Hypothalamus (tissue), 51 donors: ENCODE measurements at places on chromosomes 5 and 9.

GRCh38 chr5:148820461-148821395 lies 5.7 kb upstream of the ADRB2 start:
- no peak for DNase-seq

- no peak for DNase-seq
Observed at GRCh38 chr5:133613743-133614142, 1.4 kb upstream of the FSTL4 start.

DNA sequence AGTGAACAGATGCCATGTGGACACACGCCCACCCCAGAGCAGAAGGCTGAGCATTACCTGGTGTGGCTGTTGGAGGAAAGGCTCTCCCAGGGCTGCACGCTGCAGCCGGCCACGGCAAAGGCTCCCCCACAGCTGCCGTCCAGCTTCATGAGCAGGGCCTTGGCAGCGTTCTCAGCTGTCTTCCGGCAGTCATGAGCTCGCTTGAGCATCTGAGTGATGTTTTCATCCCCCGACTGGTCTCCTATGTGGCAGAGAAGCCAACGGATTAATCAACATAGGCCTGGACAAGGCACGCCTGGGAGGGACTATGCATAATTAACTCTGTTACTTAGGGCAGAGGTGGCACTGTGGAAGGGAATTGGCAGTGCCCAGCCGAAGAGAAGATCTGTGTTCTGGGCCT lies 87.3 kb downstream of the DCP2 start:
- no peak for DNase-seq

DNA sequence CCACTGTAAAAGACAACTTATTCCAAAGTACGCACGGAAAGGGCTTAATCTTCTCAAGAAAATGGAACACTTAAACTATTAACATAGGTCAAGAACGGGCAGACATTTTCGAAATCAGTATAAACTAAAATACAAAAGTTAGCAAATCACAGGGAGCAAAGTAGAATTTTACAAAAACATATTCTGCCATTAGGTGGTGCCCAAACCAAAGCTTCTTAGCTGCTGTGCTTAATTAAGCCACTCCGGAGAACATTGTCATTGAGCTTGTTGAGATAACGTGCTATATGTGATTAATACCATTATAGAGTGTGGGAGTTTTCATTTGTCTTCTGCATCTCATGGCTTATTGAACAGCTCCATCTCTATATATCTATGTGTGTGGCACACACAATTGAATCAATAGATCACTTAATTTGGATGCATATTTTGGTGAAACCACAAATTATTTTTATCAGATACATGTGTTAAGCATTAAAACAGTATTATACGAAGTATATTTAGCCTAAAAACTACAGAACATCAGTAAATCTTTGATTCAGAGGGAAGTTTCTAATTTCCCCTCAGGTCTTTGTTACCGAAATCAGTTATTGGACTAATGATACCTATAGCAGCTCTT lies 23.4 kb downstream of the UBLCP1 start:
- no peak for DNase-seq

DNA sequence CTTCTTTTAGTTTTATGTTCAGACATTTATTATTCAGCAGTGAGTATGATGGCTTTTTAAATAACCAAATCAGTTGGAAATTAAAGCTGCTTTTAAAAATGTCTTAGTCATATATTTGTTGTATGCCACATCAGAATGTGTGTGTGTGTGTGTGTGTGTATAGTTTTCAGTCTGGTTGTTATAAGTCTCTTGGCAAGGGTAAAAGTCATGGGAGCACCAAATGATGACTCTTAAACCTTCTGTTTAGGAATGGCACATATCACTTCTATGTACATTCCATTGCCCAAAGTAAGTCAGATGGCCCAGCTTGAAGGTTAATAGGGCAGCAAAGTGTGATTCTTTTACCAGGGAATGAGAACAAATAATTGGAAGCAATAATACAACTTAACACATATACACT lies 135.9 kb downstream of the RNF180 start:
- no peak for DNase-seq

DNA sequence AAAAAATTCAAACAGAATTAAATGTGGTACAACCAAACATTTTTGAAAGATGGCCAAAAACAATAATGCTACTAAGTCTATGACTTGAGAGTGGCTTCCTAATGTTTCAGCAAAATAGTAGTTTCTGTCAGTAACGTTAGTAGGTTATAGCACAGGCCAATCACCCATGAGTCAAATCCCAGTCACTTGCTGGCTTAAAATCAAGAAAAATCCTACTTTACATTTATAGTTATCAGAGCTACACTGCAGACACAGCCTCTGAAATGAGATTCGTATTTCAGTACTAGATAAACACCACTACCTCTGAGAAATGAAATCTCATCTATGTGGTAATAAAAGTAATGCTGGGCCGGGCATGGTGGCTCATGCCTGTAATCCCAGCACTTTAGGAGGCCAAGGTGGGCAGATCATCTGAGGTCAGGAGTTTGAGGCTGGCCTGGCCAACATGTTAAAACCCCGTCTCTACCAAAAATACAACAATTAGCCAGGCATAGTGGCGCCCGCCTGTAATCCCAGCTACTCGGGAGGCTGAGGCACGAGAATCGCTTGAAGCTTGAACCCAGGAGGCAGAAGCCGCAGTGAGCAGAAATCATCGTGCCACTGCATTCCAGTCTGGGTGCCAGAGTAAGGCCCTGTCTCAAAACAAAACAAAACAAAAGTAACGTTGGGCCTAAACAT lies 6.1 kb downstream of the ZDHHC21 start:
- DNase-seq: no peak

DNA sequence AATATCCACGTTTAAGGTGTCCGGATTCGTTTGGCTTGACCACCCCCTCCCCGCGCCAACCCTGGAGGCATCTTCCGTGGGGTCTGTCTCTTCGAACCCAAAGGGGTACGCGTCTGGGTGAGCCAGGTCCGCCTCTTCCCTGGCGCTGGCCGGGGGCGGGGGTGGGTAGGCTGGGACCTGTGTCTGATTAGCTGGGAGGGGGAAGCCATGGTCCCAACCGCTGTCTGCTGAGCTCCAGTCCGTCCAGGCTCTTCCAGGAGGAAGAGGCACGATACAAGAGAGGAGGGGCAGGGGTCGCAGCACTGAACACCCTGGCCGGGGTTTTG lies at the start of gene LVRN:
Gene LVRN (plus strand): TSS at position 237 of the 326 bp plus-strand sequence. CDS start 143 bp downstream, outside the sequence.
- no peak for DNase-seq

GRCh38 chr9:135506327-135507103 lies 6.0 kb downstream of the MRPS2 start:
- DNase-seq: no peak

GRCh38 chr5:146878476-146879172 lies at the start of gene PPP2R2B:
TSS of gene PPP2R2B (minus strand) at chr5:146878757.
- peak; percentile 64 for DNase-seq

DNA sequence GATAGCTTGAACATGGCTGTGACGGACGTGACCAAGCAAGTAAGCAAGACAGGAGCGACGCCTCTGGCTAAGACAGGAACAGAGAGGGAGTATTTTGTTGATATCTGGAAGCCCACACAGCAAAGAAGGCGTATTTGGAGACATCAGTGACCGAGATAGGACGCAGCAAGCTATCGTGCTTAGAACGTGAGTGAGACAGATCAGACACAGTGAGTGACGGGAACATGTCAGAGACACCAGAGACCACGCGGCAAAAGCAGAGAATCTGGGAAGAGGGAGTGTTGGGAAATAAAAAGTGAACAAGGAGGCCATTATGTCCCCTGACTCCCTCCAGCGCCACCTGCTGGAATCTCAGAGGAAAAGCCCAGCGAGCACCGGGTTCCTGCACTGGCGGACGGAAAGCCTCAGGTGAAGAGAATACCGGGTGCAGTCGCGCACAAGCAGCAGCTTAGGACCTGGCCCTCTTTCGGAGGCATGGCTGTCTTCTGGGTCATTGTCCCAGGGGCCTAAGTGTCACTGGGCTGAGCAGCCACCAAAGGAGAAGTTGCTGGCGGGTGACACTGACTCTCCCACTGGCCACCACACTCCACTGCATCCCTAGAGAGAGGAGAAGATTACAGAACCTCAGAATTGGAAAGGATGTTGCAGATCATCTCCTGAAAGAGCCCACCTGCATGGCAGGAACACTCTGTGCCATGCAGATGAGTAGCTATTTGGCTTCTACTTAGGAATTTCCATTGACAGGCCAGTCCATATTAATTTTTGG lies 99.1 kb downstream of the FBXO38 start:
- DNase-seq: peak; percentile 4

GRCh38 chr5:29218138-29218537 lies 1975.3 kb upstream of the CDH6 start:
- DNase-seq: no peak

DNA sequence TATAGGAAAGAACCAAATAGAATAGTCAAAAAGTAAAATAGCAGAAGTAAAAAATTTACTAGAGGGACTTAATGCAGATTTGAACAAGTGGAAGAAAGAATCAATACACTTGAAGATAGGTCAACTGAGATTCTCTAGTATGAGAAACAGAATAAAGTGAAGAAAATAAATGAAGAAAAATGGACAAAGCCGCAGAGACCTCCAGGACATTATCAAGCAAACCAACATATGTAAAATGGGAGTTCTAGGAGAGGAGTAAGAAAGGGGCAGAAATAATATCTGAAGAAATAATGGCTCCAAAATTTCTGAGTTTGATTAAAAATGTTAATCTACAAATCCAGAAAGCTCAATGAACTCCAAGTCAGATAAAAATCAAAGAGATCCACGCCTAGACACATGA lies 70.0 kb upstream of the ZBTB43 start:
- DNase-seq: no peak

- DNase-seq: no peak
Observed at GRCh38 chr5:169875731-169876130, 104.6 kb downstream of the INSYN2B start.

DNA sequence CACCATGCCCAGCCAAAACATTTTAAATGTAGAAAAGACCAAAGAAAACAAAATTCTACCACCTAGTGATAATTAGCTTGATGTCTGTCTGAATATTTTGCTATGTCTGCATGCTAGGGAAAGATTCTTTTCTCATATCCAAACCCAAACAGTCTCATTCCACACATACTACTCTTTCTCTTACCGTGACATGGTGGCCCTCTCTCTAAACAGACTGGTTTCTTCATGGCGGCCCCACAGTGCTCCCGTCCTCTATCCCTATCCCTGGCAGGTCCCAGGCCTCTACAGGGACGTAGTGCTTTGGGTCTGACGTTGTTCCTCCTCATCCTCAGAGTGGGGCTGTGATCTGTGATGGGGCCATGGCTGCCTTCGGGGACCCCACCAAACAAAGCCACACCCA lies 8.1 kb downstream of the CORO2A start:
- DNase-seq: no peak

DNA sequence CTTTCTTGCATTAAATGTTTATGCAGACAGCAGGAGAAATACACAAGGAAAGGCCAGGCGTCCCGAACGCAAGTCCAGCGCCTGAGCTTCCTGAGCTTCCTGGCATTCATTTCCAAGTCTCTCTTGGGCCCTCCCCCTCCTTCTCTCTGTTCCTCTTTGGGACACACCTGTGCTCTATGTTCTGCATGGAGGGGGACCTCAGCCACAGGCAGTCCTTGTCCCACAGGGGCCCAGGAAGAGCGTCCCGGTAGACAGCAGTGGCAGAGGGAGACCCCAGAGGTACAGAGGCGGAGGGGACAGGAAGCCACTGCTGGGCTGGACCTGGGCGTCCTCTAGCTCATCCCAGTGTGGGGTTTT lies 221.3 kb downstream of the C9orf50 start:
- DNase-seq: no peak

GRCh38 chr9:137388589-137389427 lies 34.2 kb downstream of the EXD3 start:
- DNase-seq: no peak

DNA sequence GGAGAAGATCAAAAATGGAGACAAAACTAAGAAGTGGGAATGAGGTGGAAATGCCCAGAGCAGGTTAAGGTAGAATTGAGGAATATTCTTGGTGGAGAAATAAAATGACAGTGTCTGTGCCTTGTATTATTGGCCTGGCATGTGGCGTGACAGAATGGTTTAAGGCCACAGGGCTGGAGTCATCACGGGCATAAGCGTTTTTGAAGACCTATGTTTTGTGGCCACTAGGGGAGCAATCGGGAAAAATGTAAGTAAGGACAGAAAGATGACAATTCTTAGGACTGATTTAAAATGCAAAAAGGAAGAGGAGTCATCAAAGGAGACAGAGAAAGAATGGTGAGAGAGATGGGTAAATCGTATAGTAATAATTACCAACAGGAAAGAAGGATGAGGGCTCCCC lies 72.2 kb upstream of the EPB41L4A start:
- DNase-seq: no peak

- DNase-seq: peak; percentile 45
Observed at GRCh38 chr5:132821791-132822190, 8.7 kb downstream of the SHROOM1 start.

DNA sequence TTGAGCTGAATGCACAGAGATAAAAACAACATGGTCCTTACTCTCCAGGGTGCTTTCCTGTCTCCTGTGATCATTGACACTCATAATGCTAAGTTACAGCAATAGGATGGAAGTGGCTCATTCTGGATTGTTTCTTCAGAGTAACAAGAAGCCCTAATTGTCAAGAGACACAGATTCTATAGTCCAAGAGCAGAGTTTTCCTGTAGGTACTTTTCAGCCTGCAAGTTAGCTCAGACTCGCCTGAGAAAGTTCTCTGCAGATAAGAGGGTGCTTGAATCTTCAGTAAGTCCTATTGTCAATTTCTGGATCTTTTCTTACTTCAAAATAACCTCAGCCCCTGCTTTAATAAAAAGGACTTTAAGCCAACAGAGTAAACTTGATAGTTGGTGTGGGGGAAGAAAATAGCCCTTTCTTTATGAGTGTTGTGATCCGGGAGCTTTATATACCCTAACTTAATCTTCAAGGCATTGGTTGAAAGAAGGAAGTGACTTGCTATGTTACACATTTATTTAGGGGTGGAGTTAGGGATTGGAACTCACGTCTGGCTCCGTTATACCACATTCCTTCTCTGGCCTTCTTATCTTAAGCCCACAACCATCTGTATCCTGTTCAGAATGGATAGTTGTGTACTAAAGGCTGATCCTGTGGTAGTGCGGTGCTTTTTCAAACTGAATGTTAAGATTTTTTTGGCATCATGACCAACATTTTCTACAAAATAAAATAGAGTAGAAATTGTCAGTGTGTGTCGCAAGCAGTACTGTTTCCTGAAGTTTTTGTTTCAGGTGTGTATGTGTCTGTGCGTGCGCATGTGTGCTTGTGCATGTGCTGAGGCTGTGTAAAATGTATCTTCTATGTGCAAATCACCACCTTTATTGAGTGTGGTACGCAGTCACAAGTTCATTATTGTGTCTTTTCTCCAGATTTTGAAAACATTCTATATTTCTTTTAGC lies 173.9 kb downstream of the WDR70 start:
- DNase-seq: no peak
